Activated CD4-positive, alpha-beta memory T cell treated with anti-CD3 and anti-CD28 coated beads, Interleukin-2, amount 10 ng/mL, durations not matched to agents 7 days and 5 days (primary cell): ENCODE measurements at places on chromosomes 4 and X. TPM values are rescaled to one million over a fixed set of nuclear protein-coding genes. Genes with fewer than 3 reads are reported as not detected.

DNA sequence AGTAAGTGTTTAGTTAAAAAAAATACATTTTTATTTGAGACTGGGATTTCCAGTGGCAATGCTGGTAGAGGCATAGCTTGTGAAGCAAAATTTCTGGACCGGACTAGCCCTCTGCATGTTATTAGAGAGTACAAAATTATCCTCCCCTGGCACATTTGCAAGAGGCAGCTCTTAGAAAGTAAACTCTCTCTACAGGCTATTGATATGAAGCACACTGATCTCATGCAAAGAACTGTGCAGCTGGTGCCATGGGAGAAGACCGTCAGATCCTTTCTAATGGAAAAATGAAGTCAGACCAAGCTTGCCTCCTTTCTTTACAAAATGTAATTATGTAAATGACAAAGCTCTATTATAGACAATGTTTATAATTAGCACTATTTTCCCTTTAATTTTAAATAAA, 2717.2 kb downstream of the PCDH7 start:
- no peaks in the 10 kb centered on the region for H3K4me1 ChIP-seq
- H3K27me3 ChIP-seq = no peaks in the 10 kb centered on the region
- no peak for DNase-seq
- no peak overlapping the region for H3K27ac ChIP-seq
- H3K36me3 ChIP-seq = no peaks in the 10 kb centered on the region

GRCh38 chrX:68650491-68650890, 3.0 kb downstream of the STARD8 start:
- no peak overlapping the region for H3K27ac ChIP-seq
- H3K27me3 ChIP-seq = peaks cover 5% of the 10 kb centered on the region
- DNase-seq = no peak
- H3K4me3 ChIP-seq = no peak overlapping the region
- H3K4me1 ChIP-seq = no peaks in the 10 kb centered on the region

GRCh38 chr4:112094330-112094729, 50.9 kb upstream of the FAM241A start:
- peaks cover 25% of the 10 kb centered on the region for H3K27me3 ChIP-seq
- no peak for DNase-seq
- H3K36me3 ChIP-seq = no peaks in the 10 kb centered on the region
- no peak overlapping the region for H3K27ac ChIP-seq

DNA sequence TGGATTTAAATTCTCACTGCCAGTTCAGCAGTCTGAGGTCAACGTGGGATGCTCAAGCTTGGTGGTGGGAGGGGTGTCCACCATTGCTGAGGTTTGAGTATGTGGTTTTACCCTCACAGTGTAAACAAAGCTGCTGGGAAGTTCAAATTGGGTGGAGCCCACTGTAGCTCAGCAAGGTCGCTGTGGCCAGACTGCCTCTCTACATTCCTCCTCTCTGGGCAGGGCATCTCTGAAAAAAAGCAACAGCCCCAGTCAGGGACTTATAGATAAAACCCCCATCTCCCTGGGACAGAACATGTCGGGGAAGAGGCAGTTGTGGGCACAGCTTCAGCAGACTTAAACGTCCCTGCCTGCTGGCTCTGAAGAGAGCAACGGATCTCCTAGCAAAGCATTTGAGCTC, 14.9 kb upstream of the RRAGB start:
- DNase-seq = no peak
- no peaks in the 10 kb centered on the region for H3K36me3 ChIP-seq
- no peak overlapping the region for H3K4me3 ChIP-seq
- H3K27ac ChIP-seq = no peak overlapping the region

DNA sequence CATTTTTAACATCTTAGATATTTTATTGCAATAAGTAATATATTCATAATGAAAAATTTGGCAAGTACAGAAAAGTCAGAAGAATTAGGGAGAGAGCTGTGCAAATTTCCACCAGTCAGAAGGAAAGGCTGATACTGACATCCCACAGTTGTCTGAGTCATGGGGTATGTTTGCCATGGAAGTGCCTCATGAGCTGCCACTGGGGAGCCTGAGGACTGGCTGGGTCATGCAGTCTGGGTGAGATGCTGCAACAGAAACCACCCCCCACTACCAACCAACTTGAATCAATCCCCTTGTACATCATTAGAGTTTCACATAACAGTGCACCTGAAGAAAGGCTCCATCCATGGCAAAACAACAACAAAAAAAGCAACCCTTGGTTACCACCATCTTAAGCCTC, 45.2 kb upstream of the ENPP6 start:
- H3K4me1 ChIP-seq = peaks cover 40% of the 10 kb centered on the region
- no peak for DNase-seq
- H3K27ac ChIP-seq = no peak overlapping the region
- no peak overlapping the region for H3K4me3 ChIP-seq
- H3K27me3 ChIP-seq = peaks cover 3% of the 10 kb centered on the region

ADAM29 gene
- not detected for total RNA-seq

- no peaks in the 10 kb centered on the region for H3K36me3 ChIP-seq
- peaks cover 24% of the 10 kb centered on the region for H3K27me3 ChIP-seq
- no peak overlapping the region for H3K27ac ChIP-seq
- no peak for DNase-seq
These were observed 28.9 kb downstream of the SYNPO2 start for GRCh38 chr4:118917582-118917981.

- no peak overlapping the region for H3K4me3 ChIP-seq
- no peak overlapping the region for H3K27ac ChIP-seq
- no peak for DNase-seq
- no peaks in the 10 kb centered on the region for H3K4me1 ChIP-seq
- no peaks in the 10 kb centered on the region for H3K36me3 ChIP-seq
- no peaks in the 10 kb centered on the region for H3K27me3 ChIP-seq
These were observed 77.1 kb downstream of the SHISA3 start for GRCh38 chr4:42474406-42474805.

DNA sequence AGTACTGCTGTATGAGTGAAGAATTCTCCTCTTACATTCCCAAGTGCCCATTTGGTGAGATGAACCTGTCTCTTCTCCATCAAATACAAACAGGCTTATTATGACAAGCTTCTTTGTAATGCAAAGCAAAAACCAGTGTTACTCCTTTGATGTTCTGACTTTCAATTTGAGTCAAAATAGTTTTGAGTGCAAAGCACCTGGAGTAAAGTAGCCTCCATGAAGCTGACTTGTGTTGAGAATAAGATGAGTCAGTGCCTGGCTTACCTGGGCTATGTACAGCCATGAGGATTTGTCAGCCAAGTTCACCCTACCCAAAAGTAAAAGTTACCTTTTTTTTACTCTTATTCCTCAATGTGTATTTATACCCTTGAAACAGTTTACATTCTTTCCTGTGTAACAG, 132.5 kb upstream of the FMR1 start:
- peaks cover 2% of the 10 kb centered on the region for H3K27me3 ChIP-seq
- H3K27ac ChIP-seq = no peak overlapping the region
- H3K4me3 ChIP-seq = no peak overlapping the region

- no peak overlapping the region for H3K4me3 ChIP-seq
- H3K27ac ChIP-seq = no peak overlapping the region
- H3K27me3 ChIP-seq = no peaks in the 10 kb centered on the region
- peak; percentile 21 for DNase-seq
- H3K36me3 ChIP-seq = no peaks in the 10 kb centered on the region
These were observed 63.6 kb downstream of the STARD8 start for GRCh38 chrX:68710870-68711576.

DNA sequence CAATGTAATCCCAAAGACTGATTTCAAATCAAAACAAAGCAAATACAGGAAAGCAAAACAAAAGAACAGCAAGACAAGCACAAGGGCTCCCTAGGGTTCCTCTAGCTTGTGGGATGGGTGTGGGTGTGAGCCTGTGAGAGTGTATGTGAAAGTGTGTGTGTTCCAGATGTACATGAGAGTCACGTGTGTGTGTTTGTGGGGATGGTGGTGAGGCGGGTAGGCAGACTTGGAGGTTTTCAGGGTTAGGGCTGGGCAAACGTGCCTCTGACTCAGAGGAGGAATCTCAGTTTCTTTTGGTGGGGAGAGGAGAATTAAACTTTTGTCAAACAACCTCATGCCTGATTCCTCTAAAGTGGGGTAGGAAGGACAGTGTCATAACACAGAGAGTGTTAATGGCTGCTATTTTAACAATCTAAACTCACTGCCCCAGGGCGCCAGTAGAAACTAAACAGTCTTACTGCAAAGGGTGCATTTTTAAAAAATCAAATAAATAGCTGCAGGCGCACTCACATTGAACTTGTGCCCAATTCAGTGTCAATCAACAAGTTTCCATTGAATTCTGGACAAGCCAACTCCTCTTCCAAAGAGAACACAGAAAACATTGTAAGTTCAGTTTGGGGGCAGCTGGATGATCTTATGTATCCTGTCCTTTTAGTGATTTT, 51.8 kb downstream of the CHRDL1 start:
- no peaks in the 10 kb centered on the region for H3K36me3 ChIP-seq
- H3K27me3 ChIP-seq = no peaks in the 10 kb centered on the region
- no peak overlapping the region for H3K27ac ChIP-seq
- DNase-seq = no peak

DNA sequence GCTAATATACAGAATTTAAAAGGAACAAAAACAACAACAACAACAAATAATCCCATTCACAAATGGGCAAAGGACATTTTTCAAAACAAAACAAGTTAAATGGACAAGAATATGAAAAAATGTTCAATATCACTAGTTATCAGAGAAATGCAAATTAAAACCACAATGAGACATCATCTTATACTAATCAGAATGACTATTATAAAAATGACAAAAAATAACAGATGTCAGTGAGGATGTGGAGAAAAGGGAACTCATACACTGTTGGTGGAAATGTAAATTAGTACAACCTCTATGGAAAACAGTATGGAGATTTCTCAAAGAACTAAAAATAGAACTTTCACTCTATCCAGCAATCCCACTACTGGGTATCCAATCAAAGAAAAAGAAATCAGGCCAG, 92.6 kb downstream of the KIT start:
- H3K27me3 ChIP-seq = no peaks in the 10 kb centered on the region
- no peak overlapping the region for H3K4me3 ChIP-seq
- no peaks in the 10 kb centered on the region for H3K36me3 ChIP-seq
- peaks cover 16% of the 10 kb centered on the region for H3K4me1 ChIP-seq
- DNase-seq = no peak

GRCh38 chr4:103754844-103755243, 35.1 kb upstream of the TACR3 start:
- H3K4me3 ChIP-seq = no peak overlapping the region
- H3K4me1 ChIP-seq = no peaks in the 10 kb centered on the region
- no peaks in the 10 kb centered on the region for H3K27me3 ChIP-seq
- H3K36me3 ChIP-seq = no peaks in the 10 kb centered on the region
- H3K27ac ChIP-seq = no peak overlapping the region

- H3K4me1 ChIP-seq = no peaks in the 10 kb centered on the region
- H3K36me3 ChIP-seq = no peaks in the 10 kb centered on the region
- DNase-seq = no peak
- H3K4me3 ChIP-seq = no peak overlapping the region
These were observed 154.8 kb upstream of the SLIT2 start for GRCh38 chr4:20096911-20097310.

DNA sequence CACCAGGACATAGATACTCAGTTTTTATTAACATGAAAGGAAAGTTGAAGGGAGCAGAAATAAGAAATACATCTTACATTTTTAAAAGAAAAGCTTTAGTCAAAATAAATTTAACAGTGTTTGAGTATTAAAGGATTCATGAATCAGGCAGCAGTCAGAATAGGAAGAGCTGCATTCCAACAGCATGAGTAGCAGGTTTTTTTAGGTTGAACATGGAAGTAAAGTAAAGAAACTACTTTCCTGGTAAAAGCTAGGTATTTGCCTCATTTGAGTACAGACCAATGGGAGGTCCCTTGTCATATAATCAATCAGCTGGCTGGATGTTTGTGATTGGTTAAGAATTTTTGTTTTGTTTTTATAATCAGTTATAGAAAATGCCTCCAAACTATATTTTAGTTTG, 645.9 kb upstream of the INTU start:
- no peak overlapping the region for H3K4me3 ChIP-seq
- H3K36me3 ChIP-seq = no peaks in the 10 kb centered on the region
- DNase-seq = no peak
- H3K4me1 ChIP-seq = no peaks in the 10 kb centered on the region
- no peaks in the 10 kb centered on the region for H3K27me3 ChIP-seq

DNA sequence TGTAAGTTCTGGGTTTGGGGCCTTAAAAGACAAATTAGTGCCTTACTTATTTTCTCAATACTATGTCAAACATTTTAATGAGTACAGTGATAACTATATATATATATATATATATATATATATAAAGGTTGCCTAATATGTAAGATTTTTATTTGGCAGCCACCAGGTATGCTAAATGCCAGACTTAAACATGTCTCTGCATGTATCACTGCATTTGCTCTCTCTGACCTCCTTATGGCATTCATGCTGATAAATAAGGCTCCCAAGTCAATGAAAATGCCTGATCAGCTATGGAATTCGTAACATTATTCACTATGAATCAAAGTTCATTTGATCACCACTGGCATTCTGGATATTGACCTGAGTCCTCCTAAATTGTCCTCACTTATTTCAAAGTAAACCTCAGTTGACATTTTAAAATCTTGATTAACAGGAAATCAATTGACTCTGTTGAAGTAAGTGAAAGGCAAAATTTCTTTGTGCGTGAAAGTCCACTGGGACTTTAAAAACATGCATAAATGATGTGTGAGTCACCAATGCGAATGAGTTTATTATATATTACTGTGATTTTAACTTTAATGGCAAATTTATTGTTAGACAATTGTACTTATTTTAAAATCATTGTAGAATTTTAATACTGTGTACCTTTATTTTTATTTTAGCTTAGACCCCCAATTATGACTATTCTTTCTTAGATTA, 29.2 kb upstream of the AREG start:
- no peaks in the 10 kb centered on the region for H3K36me3 ChIP-seq
- DNase-seq = no peak
- H3K27me3 ChIP-seq = peaks cover 5% of the 10 kb centered on the region
- no peaks in the 10 kb centered on the region for H3K4me1 ChIP-seq
- no peak overlapping the region for H3K4me3 ChIP-seq

DNA sequence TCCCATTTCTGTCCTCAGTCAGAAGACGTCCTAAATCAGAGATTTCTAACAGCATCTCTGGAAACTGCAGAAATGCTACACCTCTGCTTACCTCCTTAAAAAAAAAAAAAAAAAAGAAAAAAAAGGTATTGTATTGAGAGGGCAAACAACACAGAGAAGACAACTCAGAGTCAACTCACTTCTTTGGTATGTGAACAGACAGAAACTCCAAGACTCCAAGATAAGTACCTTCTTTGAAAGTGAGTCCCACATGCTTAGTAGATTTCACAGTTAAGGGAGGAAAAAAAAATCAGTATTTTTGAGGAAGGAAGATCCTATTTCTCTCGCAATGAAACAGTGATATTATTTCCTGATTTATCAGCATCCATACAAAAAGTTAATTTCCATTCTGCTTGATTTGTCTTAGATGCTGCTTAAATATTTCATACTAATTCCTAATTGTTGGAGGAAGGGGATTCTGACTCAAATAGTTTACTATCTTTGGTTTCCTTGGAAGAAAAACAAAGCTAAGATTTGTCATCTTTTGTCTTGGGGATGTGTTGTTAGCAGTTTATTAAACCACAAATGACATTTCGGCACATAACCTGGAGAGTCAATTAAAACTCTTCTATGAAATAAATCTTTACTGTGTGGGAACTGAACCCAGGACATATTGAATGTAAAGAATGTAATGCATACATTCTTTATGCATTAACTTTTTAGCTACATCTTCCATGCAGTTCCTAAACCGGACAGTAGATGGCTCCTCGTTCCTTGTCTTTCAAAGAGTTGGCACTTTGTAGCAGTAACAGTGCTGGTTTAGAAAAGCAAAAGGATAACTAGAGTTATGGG, 4.7 kb downstream of the RASGEF1B start:
- no peak overlapping the region for H3K27ac ChIP-seq
- peaks cover 15% of the 10 kb centered on the region for H3K4me1 ChIP-seq
- DNase-seq = peak; percentile 70
- H3K4me3 ChIP-seq = no peak overlapping the region
- no peaks in the 10 kb centered on the region for H3K36me3 ChIP-seq
- H3K27me3 ChIP-seq = peaks cover 6% of the 10 kb centered on the region

- no peaks in the 10 kb centered on the region for H3K27me3 ChIP-seq
- H3K4me1 ChIP-seq = no peaks in the 10 kb centered on the region
- H3K36me3 ChIP-seq = no peaks in the 10 kb centered on the region
- no peak overlapping the region for H3K4me3 ChIP-seq
These were observed 460.1 kb downstream of the NAF1 start for GRCh38 chr4:162706632-162707031.
